ENCODE measurements at places on chromosomes 1 and 21.

GRCh38 chr1:8905582-8906191 lies 27.2 kb upstream of the ENO1 start:
- DNase-seq: no peak

- DNase-seq: no peak
Observed at GRCh38 chr1:170580636-170581440, 48.9 kb downstream of the GORAB start.

- no peak for DNase-seq
Observed at GRCh38 chr21:29939104-29939923, 482 bp downstream of the GRIK1 start.

DNA sequence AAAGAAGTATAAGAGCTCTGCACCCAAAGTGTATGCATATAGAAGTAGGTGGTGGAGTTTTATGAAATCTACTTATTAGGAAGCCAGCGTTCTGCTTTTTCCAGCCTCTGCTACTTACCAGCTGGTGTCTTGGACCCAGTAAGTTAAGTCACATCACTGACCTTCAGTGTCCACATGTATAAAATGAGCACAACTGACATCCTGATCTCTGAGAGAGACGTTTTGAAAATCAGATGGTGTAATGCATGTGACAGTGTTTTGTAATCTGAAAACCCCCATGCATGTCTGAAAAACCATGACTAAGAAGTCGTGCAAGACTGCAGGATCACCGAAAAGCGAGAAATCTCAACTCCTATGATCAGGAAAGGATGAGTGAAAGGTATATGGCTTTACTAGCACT lies 2.0 kb downstream of the CR1 start:
- no peak for DNase-seq

- no peak for DNase-seq
Observed at GRCh38 chr1:220631238-220631815, 58.8 kb upstream of the C1orf115 start.

GRCh38 chr1:25505656-25506385 lies 37.6 kb upstream of the LDLRAP1 start:
- DNase-seq: no peak
